ENCODE measurements at places on chromosomes 13 and 19.

DNA sequence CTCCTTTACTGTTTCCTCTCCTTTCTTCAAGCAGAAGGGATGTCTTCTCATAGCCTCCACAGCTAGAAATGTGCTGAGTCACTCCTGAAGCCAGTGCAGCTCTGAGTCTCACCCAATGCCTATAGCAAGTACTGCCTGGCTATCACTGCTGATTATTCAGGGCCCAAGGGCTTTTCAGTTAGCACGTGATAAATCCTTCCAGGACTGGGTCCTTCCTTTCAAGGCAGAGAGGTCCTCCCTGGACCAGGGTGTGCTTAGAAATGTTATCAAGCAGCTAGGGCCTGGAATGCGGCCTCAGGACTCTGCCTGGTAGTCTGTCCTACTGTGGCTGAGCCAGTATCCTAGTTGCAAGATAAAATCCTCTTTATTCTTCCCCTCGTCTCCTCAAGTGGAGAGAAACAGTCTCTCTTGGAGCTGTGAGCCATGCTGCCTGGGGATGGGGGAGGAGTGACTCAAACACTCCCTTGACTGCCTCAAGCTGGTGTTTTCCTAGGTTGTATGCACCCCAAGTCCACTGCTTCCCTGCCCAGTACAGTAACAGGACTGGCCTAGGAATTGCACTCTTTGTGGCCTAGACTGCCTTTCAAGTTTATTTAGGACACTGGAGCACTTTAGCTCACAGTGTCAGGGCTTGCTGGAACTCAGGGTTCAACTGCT, 198.7 kb upstream of the SERP2 start:
- DNase-seq = no peak
- peak overlapping the region; percentile 66 for H3K27ac ChIP-seq
- no peak overlapping the region for H3K4me3 ChIP-seq
- H3K27me3 ChIP-seq = no peaks in the 10 kb centered on the region

GRCh38 chr19:49348305-49349189, 13.3 kb downstream of the CD37 start:
- no peak overlapping the region for H3K4me3 ChIP-seq
- no peaks in the 10 kb centered on the region for H3K27me3 ChIP-seq

GRCh38 chr13:80939581-80939980, 598.7 kb upstream of the SPRY2 start:
- no peaks in the 10 kb centered on the region for H3K27me3 ChIP-seq
- H3K36me3 ChIP-seq = no peaks in the 10 kb centered on the region
- DNase-seq = no peak
- H3K4me1 ChIP-seq = no peaks in the 10 kb centered on the region
- H3K27ac ChIP-seq = no peak overlapping the region

GRCh38 chr13:35596321-35597030, 120.0 kb upstream of the MAB21L1 start:
- no peak for DNase-seq
- no peaks in the 10 kb centered on the region for H3K36me3 ChIP-seq
- H3K27ac ChIP-seq = no peak overlapping the region
- peaks cover 27% of the 10 kb centered on the region for H3K4me1 ChIP-seq
- H3K27me3 ChIP-seq = no peaks in the 10 kb centered on the region
- no peak overlapping the region for H3K4me3 ChIP-seq

GRCh38 chr19:38657633-38658222, 10.3 kb downstream of the ACTN4 start:
- H3K4me1 ChIP-seq = peaks cover 100% of the 10 kb centered on the region
- peak overlapping the region; percentile 46 for H3K4me3 ChIP-seq
- H3K36me3 ChIP-seq = peaks cover 8% of the 10 kb centered on the region

DNA sequence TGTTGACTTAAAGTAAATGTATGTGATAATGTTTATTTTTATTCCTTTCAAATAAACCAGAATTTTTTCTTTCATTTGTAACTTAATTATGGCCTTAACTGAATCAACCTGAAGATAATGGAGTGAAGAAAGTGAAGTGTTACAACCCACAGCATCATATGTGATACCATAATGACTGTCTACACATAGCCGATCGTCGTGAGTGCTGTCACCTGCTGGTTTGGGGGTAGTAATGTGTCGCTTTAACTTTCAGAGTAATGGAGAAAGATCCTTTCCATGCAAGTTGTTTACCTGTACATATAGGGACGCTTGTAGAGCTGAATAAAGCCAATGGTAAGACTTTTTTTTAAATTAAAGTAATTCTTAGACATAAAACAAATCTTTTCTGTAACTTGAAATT, 9.9 kb downstream of the CDC16 start:
- H3K4me1 ChIP-seq = no peaks in the 10 kb centered on the region
- H3K4me3 ChIP-seq = no peak overlapping the region
- peaks cover 99% of the 10 kb centered on the region for H3K36me3 ChIP-seq
- no peaks in the 10 kb centered on the region for H3K27me3 ChIP-seq
- H3K27ac ChIP-seq = no peak overlapping the region

- peak; percentile 69 for DNase-seq
- H3K36me3 ChIP-seq = no peaks in the 10 kb centered on the region
- peak overlapping the region; percentile 87 for H3K27ac ChIP-seq
- H3K4me1 ChIP-seq = peaks cover 98% of the 10 kb centered on the region
Observed at GRCh38 chr19:33390101-33390907, 16.8 kb downstream of the CEBPG start.

DNA sequence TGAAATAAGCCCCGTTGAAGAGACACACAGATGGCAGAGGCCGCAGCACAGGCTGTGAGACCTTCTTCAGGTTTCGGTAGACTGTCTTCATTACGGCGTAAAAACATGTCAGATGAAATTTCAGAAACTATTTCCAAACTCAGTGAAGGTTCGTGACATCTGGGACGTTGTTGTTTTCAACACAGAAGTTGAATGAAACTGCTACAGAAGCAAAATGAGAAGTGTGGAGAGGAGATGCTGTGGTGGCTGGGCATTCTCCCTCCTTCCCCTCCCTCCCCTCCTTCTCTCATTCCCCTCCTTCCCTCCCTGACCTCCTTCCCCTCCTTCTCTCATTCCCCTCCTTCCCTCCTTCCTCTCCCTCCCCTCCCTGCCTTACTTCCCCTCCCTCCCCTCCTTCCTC, 113.6 kb downstream of the ATP11A start:
- H3K36me3 ChIP-seq = peaks cover 25% of the 10 kb centered on the region
- H3K4me3 ChIP-seq = no peak overlapping the region
- no peaks in the 10 kb centered on the region for H3K27me3 ChIP-seq
- no peak for DNase-seq
- no peaks in the 10 kb centered on the region for H3K4me1 ChIP-seq

DNA sequence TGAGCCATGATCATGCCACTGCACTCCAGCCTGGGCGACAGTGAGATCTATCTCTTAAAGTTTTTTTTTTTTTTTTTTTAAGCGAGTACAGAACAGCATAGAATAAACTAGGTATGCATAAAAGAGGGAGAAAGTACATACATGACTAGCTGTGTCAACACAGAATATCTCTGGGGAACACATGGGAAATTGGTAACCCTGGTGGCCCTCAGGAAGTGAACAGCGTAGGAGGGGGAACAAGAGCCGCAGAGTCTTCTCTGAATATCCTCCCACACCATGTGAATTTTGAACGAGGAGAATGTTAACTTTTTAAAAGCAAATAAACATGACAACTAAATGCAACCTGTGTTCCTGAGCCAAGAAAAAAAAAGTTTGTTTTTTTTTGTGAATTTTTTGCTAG, 15.2 kb downstream of the PHLDB3 start:
- no peak for DNase-seq
- H3K27me3 ChIP-seq = no peaks in the 10 kb centered on the region
- no peaks in the 10 kb centered on the region for H3K4me1 ChIP-seq
- H3K4me3 ChIP-seq = no peak overlapping the region
- H3K36me3 ChIP-seq = peaks cover 15% of the 10 kb centered on the region

GRCh38 chr13:36294096-36294495, 3.5 kb downstream of the CCDC169 start:
- no peak overlapping the region for H3K4me3 ChIP-seq
- no peaks in the 10 kb centered on the region for H3K36me3 ChIP-seq
- DNase-seq = no peak

- H3K27ac ChIP-seq = no peak overlapping the region
- H3K36me3 ChIP-seq = peaks cover 19% of the 10 kb centered on the region
- H3K4me1 ChIP-seq = peaks cover 20% of the 10 kb centered on the region
- no peak for DNase-seq
- H3K4me3 ChIP-seq = no peak overlapping the region
Observed at GRCh38 chr19:53541971-53542370, 4.0 kb downstream of the ZNF331 start.

DNA sequence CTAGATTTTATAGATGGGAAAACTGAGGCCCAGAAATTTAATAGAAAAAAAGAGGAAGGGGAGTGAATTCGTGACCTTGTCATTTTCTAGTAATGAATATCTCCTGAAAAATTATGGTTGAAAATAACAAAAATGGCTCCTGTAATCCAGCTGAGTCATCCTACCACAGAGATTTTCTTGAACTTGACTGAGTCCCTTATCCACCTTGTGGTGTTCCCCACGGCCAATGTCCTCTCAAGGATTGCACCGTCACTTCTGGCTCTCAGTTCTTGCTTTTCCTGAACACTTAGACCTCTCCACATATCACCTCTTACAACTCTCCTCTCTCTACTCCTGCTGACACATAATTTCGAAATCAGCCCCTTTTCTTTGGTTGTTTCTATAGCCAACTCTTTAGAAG, 1.2 kb upstream of the KATNAL1 start:
- peaks cover 82% of the 10 kb centered on the region for H3K4me1 ChIP-seq
- peak overlapping the region; percentile 89 for H3K4me3 ChIP-seq
- H3K27ac ChIP-seq = peak overlapping the region; percentile 95
- no peak for DNase-seq
- H3K36me3 ChIP-seq = no peaks in the 10 kb centered on the region

- H3K4me3 ChIP-seq = no peak overlapping the region
- H3K27me3 ChIP-seq = peaks cover 94% of the 10 kb centered on the region
- H3K36me3 ChIP-seq = no peaks in the 10 kb centered on the region
- DNase-seq = no peak
Observed at GRCh38 chr19:45664575-45664974, 3.4 kb upstream of the GIPR start.

DNA sequence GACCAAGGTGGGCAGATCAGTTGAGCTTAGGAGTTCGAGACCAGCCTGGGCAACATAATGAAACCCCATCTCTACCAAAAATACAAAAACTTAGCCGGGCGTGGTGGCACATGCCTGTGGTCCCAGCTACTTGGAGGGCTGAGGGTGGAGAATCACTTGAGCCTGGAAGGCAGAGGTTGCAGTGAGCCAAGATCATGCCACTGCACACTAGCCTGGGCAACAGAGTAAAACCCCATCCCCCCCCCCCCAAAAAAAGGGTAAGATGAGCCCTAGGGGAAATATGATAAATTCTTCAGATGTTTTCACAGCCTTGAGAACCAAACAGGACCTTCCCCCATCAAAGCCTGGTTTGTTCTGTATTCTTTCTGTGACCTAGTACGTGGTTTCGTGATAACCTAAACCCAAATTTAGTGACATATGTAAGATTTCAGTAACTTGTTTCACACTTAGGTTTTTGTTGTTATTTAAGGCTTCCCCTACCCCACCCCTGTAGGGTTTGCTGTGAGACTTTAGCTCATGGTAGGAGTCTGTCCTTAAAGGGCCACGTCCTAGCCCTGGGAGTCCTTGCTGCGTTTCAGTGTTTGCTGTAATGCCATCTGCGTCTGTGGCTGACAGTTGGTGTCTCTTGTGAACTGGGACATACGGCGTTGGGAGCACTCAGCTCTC, 49.6 kb downstream of the MYO9B start:
- H3K4me3 ChIP-seq = no peak overlapping the region
- peak overlapping the region; percentile 74 for H3K27ac ChIP-seq
- peaks cover 19% of the 10 kb centered on the region for H3K4me1 ChIP-seq
- no peaks in the 10 kb centered on the region for H3K36me3 ChIP-seq

- no peak overlapping the region for H3K4me3 ChIP-seq
- H3K27me3 ChIP-seq = no peaks in the 10 kb centered on the region
- no peak for DNase-seq
- H3K36me3 ChIP-seq = peaks cover 20% of the 10 kb centered on the region
- H3K4me1 ChIP-seq = peaks cover 76% of the 10 kb centered on the region
Observed at GRCh38 chr13:33235564-33235963, 50.0 kb downstream of the STARD13 start.

DNA sequence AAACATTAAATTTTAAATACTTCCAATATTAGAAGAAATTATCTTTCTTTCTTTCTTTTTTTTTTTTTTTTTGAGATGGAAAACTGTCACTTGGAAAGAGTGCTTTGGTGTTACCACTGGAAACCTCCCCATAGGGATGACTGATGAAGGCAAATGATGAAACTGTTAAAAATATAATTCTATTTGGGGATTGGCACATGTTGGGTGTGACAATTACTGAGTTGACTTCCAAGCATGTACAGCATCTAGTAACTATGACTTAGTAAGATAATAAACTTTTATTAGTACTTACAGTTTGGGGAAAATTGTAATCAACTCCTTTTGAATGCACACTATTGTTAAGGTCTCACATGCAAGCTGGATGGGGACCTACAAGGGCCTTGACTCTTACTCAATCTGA, 592.5 kb downstream of the KCTD12 start:
- no peaks in the 10 kb centered on the region for H3K36me3 ChIP-seq
- no peaks in the 10 kb centered on the region for H3K27me3 ChIP-seq
- no peak for DNase-seq
- H3K4me1 ChIP-seq = peaks cover 24% of the 10 kb centered on the region
- no peak overlapping the region for H3K4me3 ChIP-seq

DNA sequence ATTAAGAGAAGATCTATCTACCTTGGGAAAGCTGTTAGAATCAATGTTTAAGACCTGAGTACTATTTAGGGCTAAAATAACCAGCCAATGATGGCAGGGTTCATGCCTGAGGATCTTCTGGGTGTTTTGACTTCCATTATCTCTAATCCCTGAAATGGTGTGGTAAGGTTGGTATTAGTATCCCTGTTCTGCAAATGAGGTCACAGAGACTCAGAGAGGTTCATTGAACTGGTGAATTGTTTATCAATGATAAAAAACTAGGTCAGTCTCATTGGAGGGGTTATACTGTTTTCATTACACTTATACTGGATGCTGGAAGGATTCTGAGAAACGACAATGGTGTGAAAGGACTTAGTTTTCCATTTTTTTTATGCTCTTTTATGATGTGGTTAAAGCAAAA, 264.8 kb downstream of the KLF5 start:
- no peaks in the 10 kb centered on the region for H3K27me3 ChIP-seq
- no peaks in the 10 kb centered on the region for H3K4me1 ChIP-seq
- no peaks in the 10 kb centered on the region for H3K36me3 ChIP-seq
- no peak overlapping the region for H3K4me3 ChIP-seq
- DNase-seq = no peak

GRCh38 chr13:42702716-42703115, 78.7 kb upstream of the FAM216B start:
- no peaks in the 10 kb centered on the region for H3K27me3 ChIP-seq
- no peak overlapping the region for H3K27ac ChIP-seq
- no peak overlapping the region for H3K4me3 ChIP-seq
- no peaks in the 10 kb centered on the region for H3K36me3 ChIP-seq

GRCh38 chr19:38944981-38945506, 14.3 kb downstream of the MRPS12 start:
- H3K27me3 ChIP-seq = peaks cover 7% of the 10 kb centered on the region
- no peak for DNase-seq
- H3K36me3 ChIP-seq = peaks cover 4% of the 10 kb centered on the region
- H3K27ac ChIP-seq = no peak overlapping the region

DNA sequence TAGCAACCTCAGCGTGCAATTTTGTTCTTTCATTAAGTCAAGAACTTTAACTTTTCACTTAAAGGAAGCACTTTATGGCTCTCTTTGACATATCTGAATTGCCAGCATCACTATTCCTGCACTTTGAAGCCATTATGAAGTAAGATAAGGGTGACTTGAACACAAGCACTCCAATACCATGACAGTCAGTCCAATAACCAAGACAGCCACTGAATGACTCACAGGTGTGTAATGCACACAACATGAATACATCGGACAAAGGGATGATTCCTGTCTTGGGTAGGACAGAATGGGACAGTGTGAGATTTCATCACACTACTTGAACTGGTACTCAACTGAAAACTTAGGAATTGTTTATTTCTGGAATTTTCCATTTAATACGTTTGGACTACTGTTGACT, 233.7 kb upstream of the IPO5 start:
- no peak overlapping the region for H3K4me3 ChIP-seq
- no peaks in the 10 kb centered on the region for H3K4me1 ChIP-seq
- no peak overlapping the region for H3K27ac ChIP-seq
- no peaks in the 10 kb centered on the region for H3K27me3 ChIP-seq
